ENCODE measurements at places on chromosomes 12 and 14.
A peak's percentile ranks its signal among the peaks of the same experiment; 100 is the strongest.

- no peak for DNase-seq
Measured at GRCh38 chr12:130958557-130959140, 4.9 kb downstream of the ADGRD1 start.

GRCh38 chr14:92686900-92687427 is 61.5 kb downstream of the LGMN start:
- DNase-seq = peak; percentile 22

DNA sequence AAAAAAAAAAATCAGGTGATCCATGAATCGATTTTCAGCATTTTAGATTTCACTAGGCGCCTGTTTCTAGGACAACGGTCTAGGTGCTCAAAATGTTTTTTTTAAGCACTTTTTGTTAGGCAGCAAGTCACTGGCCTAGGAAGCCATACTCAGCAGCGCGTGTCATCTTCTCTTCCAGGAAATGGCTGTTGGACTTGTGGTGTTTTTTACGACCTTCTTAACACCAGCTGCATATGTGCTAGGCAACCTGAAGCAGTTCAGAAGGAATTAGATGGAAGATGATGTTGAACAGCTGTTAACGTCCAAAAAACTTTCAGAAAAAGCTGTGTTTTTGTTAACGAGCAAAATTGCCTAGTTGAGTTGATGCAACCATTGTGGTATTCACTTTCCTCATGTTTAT is 868 bp downstream of the COX8C start:
- no peak for DNase-seq

DNA sequence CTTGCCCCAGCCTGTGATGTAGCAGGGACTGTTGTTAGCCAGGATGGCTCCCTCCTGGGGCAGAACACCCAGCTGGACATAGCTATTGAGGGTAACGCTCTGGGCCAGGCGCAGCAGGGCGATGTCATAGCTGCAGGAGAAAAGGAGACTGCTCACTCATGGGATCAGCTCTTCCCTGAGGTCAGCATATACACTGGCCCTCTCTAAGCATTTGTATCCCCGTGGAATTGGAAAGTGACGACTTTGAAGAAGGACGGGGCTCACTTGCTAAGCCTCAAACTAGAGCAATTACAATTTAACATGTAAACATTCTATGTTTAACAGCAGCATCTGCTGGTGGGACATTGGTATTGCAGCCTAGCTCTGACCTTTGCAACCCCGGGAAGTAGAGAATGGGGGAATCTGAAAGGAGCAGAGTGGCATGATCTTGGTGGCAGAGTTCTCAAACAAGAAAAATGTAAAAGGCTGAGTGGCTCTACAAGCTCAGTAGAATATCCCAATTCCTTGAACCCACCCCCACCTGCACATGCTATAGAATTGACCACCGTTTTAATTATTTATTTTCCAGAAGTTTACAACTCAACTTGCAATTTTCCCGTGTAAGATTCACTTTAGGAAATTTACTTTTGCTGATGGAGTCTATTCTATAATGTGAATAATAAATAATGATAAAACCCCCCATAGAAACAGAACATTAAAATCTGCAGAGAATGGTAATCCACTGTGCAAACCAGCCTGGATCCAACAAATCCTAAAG is 5.0 kb downstream of the CELA1 start:
- DNase-seq = peak; percentile 48

DNA sequence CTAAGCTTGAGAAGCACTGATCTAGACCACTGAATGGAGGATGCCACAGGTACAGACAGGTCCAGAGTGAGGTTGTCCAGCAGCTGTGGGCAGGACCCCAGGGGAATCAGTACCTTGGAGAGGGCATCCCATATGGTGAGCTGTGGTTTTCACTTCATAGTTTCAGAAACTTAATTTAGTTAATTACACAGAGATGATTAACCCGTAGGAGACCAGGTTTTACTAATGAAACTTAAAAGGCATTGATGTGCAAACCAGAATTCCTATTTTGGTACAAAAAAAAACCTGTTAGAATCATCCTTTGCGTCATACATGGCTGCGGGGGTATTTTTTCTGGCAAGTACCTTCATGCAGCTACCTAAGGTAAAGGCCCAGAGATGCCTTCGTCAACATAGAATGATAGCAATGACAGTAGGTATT is 159.3 kb downstream of the DACT1 start:
- DNase-seq = no peak

- no peak for DNase-seq
Measured at GRCh38 chr12:2681450-2682205, 113.1 kb upstream of the FKBP4 start.

GRCh38 chr14:96737881-96738280 is 59.3 kb upstream of the VRK1 start:
- DNase-seq = no peak

- DNase-seq = no peak
Measured at GRCh38 chr14:80602946-80603345, 338.6 kb downstream of the CEP128 start.

- DNase-seq = no peak
Measured at GRCh38 chr12:38689195-38689594, 216.2 kb downstream of the CPNE8 start.

- no peak for DNase-seq
Measured at GRCh38 chr14:92553438-92553837, 39.9 kb downstream of the RIN3 start.

GRCh38 chr12:118742431-118742830 is 238.9 kb upstream of the SRRM4 start:
- DNase-seq = no peak

DNA sequence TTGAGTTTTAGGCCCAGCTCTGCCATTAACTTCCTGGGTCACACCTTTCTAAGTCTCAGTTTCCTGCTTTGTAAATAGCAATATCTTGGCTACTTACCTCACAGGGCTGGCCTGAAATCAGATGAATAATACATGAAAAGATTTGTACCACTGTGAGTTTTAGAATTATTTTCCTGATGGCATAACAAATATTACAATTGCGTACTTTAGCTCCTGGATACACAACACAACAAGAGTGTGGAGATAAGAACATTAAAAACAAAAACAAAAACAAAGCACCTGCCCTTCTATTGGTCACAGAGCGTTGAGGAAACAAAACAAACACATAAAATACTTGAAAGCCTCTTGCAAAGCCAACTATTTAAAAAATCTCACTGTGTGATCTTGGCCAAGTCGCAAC is 4.9 kb upstream of the HDAC7 start:
- DNase-seq = no peak

GRCh38 chr12:96047229-96048211 is 12.1 kb upstream of the LTA4H start:
- DNase-seq = no peak

GRCh38 chr12:46559311-46559710 is 186.7 kb upstream of the SLC38A2 start:
- DNase-seq = no peak

DNA sequence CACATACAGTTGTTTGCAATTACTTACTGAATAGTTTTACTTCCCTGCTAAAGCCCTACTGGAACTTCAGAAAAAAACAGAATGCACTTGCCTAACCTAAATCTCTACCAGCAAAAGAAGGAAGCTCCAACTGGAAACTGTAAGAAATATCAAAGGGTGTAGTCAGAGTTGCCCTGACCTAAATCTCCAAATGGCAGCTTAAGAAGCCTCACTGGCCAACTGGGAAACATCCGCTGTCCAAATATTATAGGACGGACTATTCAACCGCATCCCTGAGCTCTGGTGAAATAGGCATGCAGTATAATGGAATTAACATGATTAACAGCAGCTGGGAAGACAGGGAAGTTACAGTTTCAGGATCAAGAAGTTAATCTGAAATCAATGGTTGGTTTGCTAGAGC is 24.3 kb downstream of the ANAPC7 start:
- DNase-seq = no peak

DNA sequence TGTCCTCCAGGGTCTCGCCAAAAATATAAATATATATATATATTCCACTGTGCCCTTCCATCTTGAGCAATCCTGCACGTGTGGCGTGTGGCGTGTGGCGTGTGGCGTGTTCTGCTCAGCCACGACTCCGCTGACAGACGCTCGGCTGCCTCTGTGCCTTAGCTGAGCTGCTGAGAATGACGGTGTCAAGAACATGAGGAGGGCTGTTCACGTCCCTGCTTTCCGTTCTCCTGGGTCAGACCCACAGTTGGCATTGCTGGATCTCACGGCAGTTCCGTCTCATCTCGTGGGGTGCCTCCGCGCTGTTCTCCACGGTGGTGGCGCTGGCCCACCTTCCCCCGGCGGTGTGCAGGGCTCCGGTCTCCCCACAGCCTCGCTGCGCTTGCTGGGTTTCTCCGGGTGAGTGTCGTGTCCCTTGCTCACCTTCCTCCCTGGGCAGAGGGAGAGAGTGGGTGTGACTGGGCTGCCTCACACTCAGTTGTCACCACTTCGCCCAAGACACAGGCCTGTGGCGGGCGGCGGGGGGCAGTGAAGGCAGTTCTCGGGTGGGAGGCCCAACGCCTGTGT is 9.4 kb downstream of the GPR132 start:
- no peak for DNase-seq

GRCh38 chr14:36070031-36070719 is 106.3 kb downstream of the PTCSC3 start:
- DNase-seq = no peak

DNA sequence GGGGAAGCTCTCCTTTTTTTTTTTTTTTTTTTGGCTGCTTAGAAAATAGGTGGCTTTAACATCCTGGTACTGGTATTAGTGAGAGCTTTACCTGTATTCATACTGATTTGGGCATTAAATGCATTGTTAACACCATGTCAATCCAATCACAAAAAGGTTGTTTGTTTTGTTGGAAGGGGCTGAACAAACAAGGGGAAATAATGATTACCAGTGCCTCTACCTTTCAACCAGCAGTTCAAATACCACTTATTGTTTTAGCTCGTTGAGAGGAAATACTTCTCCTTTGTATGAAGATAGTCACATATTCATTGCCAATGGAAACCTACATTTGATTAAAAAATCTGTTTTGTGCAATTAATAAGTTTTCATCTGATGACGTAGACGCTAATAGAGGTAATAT is 72.9 kb downstream of the MIPOL1 start:
- DNase-seq = no peak

DNA sequence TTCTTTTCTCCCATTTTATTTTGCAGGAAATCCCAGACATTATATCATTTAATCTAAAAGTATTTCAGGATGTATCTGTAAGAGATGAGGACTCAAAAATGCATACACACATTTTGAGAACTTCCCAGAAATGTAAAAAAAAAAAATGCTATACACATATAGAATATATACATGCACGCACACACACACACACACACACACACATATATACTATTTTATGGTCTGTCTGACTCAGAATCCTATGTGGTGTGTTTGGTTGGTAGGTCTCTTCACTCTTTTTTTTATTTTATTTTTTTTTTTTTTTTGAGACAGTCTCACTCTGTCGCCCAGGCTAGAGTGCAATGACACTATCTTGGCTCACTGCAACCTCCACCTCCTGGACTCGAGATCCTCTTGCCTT is 65.5 kb downstream of the FBXO34 start:
- no peak for DNase-seq

- DNase-seq = no peak
Measured at GRCh38 chr12:103197725-103198388, 240.4 kb downstream of the ASCL1 start.

- no peak for DNase-seq
Measured at GRCh38 chr12:124902916-124903315, 11.5 kb downstream of the UBC start.

DNA sequence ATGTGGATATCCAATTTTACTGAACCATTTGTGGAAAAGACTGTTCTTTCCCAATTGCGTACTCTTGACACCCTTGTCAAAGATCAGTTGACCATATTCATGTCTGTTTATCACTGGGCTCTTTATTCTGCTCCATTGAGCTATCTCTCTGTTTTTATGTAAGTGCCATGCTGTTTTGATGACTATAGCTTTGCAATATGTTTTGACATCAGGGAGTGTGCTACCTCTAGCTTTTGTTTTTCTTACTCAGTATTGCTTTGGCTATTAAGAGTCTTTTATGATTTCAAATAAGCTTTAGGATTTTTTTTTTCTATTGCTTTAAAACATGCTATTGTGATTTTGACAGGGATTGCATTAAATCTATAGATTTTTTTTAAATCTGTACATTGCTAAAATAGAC is 194.3 kb downstream of the SNAPC1 start:
- DNase-seq = no peak

- DNase-seq = no peak
Measured at GRCh38 chr12:115474539-115475353, 790.8 kb upstream of the TBX3 start.

- DNase-seq = no peak
Measured at GRCh38 chr12:66071549-66071948, 59.0 kb downstream of the LLPH start.

- no peak for DNase-seq
Measured at GRCh38 chr12:57753756-57754337, 1.1 kb upstream of the MARCHF9 start.

DNA sequence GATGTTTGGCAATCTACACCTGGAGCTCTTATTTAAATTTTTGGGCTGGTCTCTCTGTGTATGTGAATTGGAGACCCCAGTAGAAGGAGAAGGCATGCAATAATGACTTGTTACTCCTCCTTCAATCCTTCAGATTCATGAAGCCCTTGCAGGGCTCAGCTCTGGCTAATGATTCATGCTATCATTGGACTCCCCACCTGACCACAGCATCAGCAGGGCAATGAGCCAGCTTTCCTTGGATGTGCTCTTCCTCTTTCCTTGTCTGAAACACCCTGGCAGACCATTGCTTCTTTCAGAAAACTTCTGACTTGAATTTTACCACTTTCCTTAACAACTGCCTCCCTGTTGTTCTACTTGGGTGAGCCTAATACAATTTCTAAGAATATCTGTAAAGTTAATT is 1019.2 kb downstream of the AACS start:
- no peak for DNase-seq

- DNase-seq = no peak
Measured at GRCh38 chr12:91618281-91618680, 435.7 kb upstream of the DCN start.

DNA sequence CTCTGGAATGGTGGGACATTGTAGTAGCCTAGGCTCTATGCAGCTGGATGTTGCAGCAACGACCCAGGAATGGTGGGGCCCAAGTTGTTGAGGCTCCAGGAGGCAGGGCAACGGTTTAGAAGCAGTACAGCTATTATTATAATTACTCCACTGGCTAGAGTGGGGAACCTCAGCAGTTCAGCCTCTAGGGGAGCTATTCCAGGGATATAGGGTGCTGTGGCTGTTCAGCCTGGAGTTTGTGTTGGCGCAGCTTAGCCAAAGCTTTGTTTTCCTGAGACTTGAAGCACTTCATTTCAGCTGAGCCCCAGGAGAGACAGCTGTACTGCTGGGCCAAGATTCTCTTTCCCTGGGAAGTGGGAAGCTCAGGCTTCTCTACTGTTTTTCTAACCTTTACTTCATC is 1023.0 kb upstream of the ATXN7L3B start:
- no peak for DNase-seq

GRCh38 chr12:13102461-13103195 is 839 bp downstream of the GSG1 start:
- no peak for DNase-seq
